ENCODE measurements at places on chromosomes 11 and 22.

DNA sequence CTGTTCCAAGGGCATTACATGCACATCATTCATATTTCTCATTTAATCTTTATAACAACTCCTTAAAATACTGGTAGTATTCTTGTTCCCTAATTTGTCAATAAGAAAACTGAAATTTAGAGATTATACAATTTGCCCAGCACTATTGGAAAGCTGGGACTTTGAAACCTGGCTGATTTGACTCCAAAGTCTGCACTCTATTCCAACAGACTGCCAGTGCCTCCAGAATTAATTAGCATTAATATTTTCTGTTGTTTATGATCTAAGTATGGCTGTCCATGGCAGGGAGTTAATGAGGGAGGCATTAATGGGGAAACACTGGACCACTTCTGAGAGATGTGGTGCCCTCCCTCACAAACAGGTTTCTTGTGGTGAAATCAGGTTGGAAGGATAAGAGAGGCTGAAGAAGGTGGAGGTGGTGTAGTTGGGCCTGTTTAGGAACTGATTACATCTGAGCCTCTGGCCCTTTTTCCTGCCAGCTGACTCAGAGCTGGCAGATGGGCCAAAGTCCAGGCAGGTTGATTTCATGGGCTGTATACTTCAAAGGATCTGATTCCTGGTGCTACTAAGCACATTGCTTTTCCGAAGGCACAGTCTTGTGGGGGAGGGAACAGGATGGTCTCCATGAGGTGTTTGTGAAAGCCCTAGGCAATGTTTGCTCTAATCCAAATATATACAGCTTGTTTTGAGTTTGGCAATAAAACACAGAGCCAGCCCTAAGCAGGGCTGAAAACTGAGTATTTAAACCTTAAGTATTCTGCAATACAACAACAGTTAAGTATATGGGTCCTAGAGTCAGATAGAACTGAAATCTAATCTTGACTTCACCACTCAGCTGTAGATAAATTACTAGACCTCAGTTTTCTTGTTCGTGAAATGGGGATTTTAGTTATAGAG is 21.0 kb upstream of the RAB30 start:
- no peak for DNase-seq

GRCh38 chr22:20970939-20971657 is 4.0 kb downstream of the AIFM3 start:
- DNase-seq, result peak; percentile 87

DNA sequence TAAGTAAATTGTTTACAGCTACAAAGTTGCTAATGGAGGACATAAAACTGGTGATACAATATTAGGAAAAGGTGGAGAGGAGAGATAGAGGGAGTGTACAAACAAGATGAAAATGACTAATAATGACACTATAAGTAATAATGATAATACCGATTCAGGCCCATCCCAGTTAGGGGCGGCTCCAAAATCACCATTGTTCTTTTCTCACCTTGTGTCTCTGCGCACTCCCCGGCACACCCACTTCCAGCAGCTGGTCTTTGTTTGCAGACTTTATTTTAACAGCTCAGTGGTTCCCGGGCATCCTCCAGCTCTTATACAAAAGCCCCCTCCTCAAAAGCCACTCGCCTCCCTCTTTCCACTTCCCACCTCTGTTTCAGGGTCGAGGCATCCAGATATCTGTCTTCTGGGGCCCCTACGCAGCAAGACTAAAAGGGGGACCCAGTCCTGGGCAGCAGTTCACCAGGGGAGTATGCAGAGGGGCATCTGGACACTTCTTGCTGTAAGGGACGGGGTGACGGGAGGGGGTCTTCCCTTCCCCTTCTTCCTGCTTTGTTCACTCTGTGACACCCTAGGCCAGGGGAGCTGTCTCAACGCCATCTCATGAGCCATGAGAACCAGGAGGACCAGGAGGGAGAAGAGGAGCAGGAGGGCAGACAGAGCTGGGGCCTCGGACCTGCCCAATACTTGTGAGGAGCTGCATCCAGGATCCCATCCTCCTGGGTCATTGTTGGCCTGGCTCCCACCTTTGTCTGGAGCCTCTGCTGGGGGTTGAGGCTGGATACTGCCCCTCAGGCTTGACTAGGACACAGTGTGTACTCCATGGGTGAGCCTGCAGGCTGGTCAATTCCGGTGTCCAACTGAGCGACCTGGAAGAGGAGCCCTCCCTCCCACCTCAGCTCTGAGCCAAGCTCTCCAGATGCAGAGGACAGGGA is 2.7 kb downstream of the APOL2 start:
- DNase-seq, result no peak

DNA sequence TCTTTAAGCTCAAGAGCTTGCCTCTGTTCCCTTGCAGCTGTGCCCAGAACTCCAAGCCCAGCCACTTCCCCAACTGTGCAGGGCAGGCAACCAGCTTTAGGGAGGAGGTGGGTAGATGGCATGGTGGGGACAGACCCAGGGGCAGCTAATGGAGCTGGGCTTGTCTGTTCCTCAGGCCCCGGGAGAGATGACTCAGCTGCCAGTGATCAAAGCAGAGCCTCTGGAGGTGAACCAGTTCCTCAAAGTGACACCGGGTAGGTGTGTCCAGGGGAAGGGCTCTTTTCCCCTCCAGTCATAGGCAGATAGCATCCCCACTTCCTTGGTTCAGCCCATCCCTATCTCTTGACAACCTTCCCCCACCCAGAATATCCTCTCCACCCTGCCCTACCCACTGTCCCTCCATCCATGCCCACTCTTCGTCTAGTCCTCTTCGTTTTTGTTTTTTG is 32.4 kb downstream of the CREB3L1 start:
- DNase-seq, result no peak

GRCh38 chr11:120173019-120173705 is 35.2 kb upstream of the TRIM29 start:
- peak; percentile 40 for DNase-seq

- DNase-seq, result peak; percentile 85
Measured at GRCh38 chr11:10307400-10308200, 2.7 kb downstream of the ADM start.

- DNase-seq, result no peak
Measured at GRCh38 chr22:46356496-46357480, 21.3 kb downstream of the TRMU start.

DNA sequence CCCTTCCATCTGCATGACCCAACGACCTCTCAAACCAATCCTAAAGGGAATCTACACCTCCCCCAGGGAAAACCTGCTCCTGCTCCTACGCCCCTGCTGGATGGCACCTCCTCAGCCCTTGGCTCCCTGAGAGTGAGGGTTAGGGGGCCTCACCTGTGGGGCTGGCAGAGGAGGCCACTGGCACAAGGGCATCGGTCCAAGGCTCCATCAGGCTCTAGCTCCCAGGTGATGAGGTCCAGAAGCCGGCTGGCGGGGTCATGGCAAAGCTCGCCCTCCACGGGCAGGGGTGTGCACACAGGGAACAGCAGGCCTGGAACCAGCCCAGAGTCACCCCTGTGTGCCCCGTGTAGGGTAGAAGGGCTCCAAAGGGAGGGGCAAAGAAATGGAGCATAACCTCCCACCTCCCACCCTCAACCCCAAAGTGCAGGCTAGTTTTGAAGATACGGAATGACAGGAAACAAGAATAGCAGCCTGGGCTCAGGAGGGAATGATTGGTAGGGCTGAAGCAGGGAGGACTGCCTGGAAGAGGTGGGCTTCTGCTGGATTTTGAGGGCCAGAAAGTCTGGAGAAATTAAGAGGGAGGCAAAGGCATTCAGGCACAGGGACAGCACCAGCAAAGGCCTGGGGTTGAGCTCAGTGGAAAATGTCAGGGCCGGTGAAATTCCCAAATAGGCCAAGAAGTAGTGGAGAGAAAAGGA is 42.6 kb downstream of the DKK3 start:
- no peak for DNase-seq

- no peak for DNase-seq
Measured at GRCh38 chr11:1659506-1659905, 29.9 kb downstream of the KRTAP5-5 start.

DNA sequence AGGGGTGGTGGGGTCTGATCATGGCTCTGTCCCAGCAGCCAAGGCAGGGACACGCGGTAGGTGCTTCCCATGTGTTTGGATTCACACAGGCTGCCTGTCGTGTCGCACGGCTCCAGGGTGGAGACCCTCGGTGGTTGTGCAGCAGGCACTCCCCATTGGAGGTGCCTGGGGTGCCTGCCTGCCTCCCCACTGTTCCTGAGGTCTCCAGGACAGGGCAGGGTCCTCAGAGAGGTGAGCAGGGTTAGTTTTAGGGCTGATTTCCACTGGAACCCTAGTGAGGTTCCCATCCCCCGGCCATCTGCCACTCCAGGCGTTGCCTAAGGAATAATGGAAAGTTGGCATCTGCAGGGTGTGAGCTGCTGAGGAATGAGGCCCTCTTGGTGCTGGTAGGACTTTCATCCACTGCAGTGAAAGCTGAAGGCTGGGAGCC is 32.3 kb downstream of the OSBPL5 start:
- DNase-seq, result no peak

DNA sequence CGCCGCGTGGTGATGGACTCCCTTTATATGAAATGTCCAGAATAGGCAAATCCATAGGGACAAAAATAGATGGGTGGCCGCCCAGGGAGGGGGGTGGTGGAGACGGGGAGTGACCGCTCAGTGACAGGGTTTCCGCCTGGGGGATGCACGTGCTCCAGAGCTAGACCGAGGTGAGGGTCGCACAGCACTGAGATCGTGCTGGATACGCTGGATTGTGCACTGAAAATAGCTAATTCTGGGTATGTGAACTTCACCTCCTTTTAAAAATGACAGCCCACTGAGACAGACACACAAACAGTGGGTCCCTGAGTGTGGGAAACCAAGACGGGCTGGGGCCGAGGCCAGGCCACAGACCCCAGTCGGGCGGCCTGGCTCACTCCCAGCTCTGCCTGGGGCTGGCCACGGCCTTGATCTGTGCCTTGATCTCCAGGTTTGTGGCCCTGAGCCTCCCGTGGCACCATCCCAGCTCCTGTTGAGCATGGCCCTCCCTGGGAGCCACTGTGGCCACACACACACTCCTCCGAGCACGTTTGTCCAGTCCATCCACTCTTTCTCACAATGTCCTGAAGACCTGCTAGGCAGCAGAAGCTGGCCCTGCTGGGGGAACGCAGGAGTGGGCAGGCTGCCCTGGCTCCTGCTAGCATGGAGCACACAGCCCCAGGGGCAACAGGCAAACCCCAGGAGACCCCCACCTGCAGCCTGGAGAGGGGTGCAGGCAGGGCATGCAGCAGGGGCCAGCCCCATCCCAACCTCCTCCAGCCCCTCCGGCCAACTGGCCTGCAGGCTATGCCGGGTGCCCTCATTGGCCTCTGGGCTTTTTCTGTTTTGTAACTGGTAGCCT is 41.0 kb upstream of the TH start:
- DNase-seq, result peak; percentile 49

DNA sequence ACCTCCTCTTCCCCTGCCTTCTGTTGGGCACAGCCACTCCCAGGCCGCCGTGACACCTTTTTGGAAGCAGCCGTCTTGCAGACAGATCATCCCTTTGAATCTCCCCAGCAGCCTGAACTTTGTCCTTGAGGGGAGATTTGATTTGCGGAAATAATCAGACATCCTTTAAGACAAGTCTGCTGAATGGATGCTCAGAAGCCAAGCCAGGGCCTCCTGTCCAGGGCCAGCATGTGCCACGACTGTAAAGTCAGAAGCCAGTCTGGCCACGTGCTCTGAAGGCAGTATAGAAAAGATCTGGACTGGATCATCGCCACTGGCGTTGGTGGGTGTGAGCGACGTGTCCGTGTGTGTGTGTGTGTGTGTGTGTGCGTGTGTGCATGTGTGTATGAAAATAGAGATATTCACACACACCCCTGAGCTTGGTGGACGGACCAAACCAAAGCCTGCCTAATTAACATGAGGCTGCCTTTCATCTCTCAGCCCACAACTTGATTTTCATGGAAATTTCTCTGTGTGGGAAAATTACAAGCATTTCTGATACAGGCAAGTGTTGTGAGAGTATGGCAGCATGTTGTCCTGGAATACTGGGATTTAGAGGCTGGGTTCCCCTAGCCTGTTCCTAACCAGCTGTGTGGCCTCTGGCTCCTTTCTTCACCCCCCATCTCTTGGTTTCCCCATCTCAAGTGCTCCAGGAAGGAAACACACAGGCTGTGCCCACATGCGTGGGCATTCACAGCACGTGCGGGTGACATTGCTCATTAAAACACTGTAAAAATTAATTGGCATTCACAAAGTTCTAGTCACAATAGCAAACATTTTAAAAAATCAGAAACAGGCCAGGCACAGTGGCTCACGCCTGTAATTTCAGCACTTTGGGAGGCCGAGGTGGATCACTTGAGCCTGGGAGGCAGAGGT is 61.8 kb upstream of the WNT7B start:
- no peak for DNase-seq

DNA sequence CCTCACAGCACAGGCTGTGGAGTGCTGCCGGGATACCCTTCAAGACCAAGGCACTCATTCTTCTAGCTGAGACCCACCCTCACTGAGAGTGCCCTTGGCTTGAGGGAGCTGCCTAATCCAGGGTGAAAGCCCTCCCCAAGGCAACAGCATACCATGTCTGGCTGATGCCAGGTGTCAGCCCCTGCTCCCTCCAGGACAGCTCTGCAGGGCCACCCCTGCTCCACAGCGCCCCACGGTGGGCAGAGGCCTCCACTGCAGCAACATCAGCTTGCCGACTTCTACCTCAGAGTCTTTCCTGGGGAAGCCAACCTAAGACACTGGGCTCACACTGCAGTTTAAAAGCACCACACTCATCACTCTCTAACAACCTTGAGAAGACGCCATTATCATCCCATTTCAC is 29.0 kb downstream of the TTLL1 start:
- DNase-seq, result peak; percentile 86

DNA sequence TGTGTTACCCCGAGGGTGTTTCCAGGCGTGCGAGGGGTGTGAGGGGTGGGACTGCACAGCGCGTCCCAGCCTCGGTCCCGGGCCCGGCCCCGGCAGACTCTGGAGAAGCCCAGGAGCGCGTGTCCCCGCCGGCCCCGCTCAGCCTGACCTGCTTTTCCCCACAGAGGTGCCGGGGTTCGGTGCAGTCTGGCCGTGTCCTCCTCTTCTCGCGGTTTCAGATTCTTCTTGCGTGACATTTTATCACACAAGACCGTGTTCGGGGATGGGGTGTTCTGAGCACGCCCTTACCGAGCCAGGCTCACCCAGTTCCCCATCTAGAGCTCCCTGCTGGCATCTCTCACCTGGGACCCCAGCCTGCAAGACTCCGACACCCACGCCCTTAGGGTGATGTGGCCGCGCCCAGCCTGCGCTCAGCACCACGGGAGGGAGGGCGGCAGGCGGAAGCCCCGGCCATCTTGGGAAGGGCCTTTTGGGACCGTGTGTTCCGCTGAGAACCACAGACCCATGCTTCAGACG is 775.6 kb downstream of the BRD1 start:
- no peak for DNase-seq

DNA sequence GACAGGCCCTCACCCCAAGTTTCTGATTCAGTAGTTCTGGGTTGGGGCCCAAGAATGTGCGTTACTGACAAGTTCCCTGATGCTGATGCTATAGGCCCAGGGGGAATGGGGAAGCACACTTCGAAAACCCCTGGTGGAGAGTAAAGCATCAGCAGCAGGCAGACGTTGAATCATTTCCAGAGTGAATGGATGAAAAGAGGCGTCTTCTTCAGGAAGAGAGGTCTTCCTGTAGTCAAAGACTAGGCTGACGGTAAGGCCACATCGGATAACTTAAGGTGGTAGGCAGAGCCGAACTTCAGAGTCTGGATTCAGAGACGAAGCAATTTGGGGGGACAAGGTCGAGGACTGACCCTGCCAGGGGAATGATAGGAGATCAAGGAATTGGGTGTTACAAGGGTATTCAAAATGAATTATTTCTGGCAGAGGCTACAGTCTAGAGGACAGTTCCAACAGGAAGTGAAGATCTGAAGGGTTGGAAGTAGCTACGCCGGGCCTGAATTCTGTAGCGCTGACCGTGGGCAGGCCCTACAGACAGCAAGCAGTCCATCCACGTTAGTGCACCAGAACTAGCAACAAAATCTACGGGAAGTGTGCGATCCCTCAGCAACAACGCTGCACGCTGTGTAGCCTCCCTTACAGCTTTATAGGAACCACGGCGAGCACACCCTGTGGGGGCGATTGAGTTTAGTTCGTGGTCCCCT is 862 bp upstream of the CENATAC start:
- DNase-seq, result no peak

Data from ecto neural progenitor cell (in vitro differentiated cells).